Hippocampal formation (tissue), 2 donors: ENCODE measurements at places on chromosomes 3 and 15.

DNA sequence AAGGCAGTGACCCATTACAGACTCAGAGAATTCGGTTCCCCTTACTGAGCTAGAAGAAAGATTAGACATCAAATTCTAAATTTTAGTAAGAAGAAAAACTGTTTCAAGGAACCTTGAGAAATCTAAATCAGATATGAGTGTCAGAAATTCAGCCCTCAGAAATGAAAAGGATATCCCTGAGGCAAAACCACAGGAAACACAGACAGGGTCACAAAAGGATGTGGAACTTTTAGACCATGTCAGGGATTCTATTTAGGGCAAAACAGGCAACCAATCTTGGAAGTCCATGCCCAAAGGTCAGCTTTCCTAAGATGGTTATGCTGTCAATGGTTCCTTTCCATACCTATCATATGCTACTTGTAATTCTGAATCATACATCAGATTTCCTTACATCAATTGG is 31.6 kb downstream of the SHOX2 start:
- no peak for DNase-seq

- no peak for DNase-seq
Observed at GRCh38 chr15:72824112-72824511, 40.6 kb upstream of the ADPGK start.

GRCh38 chr3:39407773-39408492 is 1.4 kb downstream of the RPSA start:
- no peak for DNase-seq

GRCh38 chr3:136919799-136920580 is 37.8 kb upstream of the IL20RB start:
- DNase-seq: no peak
